Hematopoietic multipotent progenitor cell treated with erythropoietin and hydrocortisone succinate and interleukin-3 and kit ligand, for 8 days (in vitro differentiated cells): ENCODE measurements at places on chromosomes 4 and X.

DNA sequence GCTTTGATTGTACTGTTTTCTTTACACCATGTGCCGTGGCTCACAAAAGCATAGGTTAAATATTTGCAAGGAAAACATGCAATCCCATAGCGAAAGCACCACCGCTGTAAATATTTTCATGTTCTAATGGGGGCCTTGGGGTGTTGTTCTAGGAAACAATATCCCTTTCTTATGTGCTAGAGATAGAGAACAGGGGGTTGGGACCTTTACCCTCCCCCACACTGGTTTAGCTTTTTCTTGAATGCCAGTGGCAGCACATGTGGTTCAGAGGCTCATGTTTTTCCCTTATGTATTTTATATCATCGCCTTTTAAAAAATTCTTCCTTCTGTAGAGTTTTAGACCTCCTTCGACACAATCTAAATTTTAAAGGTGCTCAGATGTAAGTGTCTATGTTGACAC is 422.6 kb upstream of the TENM3 start:
- DNase-seq: no peak

GRCh38 chr4:102174719-102175189 is 170.5 kb downstream of the SLC39A8 start:
- DNase-seq: no peak

- no peak for DNase-seq
Observed at GRCh38 chrX:31838617-31839016, 766.8 kb upstream of the FTHL17 start.

- no peak for DNase-seq
Observed at GRCh38 chrX:3271834-3272186, 74.6 kb downstream of the MXRA5 start.

DNA sequence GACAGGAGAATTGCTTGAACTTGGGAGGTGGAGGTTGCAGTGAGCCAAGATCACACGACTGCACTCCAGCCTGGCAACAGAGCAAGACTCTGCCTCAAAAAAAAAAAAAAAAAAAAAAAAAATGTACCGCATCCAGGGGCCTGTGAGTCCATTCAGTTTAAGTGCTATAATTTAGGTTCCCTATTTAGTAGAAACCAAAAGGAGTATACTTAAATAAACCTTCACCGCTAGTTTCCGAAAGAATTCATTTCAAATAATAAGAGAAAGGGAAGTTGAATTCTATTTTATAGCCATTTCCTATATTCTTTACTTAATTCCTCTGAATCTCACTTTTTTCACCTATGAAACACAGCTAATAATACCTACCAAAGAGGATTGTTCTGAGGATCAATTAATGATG is 20.8 kb upstream of the LRBA start:
- no peak for DNase-seq

- DNase-seq: no peak
Observed at GRCh38 chr4:105179539-105180401, 33.1 kb downstream of the TET2 start.

- DNase-seq: no peak
Observed at GRCh38 chr4:30912098-30912714, 192.0 kb downstream of the PCDH7 start.

- DNase-seq: no peak
Observed at GRCh38 chr4:57051524-57051923, 58.7 kb downstream of the IGFBP7 start.

DNA sequence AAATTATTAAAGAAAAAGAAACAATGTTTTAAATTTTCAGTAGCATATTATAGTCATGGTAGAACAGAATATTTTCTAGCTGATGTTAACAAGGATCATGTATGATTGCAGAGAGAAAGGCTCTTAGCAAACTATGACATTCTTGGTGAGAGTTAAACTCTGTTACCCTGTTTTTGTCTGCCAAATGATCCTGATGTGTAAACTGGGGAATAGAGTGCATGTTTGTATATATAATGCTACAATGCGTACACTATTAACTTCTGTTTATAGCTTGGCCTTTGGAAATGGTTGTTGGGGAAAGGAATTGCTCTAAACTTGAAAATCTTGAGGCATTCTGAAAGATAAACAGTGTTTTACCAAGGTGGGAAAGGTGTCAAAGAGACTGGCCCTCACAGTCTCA is 292.7 kb downstream of the ARHGAP24 start:
- no peak for DNase-seq

- DNase-seq: no peak
Observed at GRCh38 chrX:134599184-134599914, 58.9 kb downstream of the PLAC1 start.

- no peak for DNase-seq
Observed at GRCh38 chr4:2721586-2721985, 34.5 kb downstream of the TNIP2 start.

DNA sequence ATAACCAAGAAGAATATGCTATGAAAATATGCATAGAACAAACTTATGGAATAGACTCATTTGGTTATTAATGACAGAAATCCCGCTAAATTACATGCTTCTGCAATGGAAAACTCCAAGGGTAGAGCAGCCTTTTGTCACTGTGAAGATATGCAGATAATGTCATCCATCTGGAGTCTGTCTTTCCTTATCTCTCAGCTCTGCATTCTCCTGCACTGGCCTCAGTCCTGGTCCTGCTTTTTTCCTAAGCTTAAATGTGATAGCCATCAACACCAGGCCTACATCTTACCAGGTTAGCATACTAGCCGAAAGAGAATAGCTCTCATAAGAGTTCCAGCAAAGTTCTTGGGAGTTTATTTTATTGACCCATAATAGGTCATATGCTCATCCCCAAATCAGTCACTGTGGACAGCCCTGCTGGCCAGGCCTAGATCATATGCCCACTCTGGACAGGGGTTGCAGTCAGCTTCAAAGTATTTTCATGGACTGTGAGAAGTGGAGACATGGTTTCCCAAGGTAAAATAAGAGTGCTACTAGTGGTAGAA is 86.5 kb upstream of the LEF1 start:
- DNase-seq: no peak

DNA sequence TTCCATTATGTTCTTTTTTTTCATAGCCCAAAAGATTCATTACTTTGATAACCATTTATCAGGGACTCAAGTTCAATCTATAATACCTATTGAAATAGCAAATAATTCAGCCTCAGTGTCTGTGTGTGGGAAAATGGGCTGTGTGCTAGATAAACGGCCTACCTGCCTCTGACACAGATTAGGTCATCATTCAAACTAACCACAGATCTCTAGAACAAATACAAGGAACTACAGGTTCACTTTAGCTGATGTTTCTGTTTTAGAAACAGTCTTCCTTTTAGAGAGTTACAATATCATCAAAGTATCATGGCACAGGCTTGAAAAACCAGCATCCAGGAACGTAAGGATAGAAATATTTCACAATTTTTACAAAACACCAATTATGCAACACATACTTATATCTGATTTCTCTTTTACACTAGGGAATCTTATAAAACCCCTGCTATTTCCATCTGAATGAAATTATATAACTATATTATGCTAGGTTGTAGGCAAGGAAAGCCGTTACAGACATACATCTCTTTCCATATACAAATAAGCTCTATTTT is 56.6 kb upstream of the MAB21L2 start:
- no peak for DNase-seq

- no peak for DNase-seq
Observed at GRCh38 chr4:17068891-17069290, 170.4 kb upstream of the LDB2 start.

DNA sequence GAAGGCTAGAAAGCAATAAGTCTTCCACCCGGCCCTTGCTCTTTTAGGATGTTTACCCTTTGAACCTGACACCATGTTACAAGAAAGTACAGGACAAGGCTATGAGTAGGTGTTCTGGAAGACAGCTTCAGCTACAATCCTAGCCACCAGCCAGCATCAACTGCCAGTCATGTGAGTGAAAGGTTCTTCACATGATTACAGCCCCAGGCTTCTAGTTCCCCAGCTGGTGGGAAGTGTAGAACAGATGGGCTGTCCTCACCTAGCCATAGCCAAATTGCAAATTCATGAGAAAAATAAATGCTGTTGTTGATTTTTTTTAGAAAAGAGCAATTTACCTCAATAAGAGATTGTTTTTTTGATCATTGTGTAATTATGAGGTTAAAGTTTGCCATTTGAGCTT is 60.8 kb downstream of the GRXCR1 start:
- DNase-seq: no peak

DNA sequence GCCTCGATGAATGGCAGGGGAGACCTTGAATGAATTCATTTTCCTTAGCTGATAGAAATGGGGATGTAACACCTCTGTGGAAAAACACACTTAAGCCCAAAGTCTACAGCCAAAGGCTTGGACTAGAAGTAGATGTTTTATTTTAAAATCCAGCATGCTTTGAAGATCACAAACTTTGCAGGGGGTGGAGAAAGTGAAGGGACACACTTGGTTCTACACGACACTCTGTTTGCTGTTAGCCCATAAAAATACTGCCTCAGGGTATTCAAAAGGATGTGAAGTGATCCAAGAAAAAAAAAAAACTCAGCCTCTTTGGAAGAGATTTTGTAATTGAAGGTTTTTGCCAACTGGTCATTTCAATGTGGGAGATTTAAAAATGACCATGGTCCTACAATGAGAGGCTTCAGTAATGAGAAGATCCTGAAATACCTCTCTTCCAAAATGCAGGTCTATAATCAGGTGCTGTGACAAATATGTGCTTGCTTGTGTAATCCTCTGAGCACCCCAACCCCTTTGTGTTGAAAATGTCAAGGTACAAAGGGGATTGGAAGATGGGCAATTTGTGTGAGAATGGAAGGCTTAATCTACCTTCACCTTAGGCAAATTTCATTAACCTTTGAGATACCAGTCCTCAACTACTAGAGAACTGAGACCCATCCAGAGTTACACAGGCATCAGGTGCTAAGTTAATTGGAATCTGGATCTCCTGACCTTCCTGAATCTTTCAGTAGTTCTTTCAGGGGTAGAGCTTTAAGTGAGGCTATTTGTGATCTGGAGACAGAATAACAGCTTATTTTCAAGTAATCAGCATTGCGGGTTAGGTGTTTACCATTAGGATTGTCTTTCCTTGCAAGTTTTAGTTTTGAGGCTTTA is 82.5 kb downstream of the HS6ST2 start:
- DNase-seq: no peak

- no peak for DNase-seq
Observed at GRCh38 chr4:21726255-21726815, 222.2 kb downstream of the KCNIP4 start.

GRCh38 chr4:36056136-36056535 is 188.2 kb downstream of the ARAP2 start:
- DNase-seq: no peak

DNA sequence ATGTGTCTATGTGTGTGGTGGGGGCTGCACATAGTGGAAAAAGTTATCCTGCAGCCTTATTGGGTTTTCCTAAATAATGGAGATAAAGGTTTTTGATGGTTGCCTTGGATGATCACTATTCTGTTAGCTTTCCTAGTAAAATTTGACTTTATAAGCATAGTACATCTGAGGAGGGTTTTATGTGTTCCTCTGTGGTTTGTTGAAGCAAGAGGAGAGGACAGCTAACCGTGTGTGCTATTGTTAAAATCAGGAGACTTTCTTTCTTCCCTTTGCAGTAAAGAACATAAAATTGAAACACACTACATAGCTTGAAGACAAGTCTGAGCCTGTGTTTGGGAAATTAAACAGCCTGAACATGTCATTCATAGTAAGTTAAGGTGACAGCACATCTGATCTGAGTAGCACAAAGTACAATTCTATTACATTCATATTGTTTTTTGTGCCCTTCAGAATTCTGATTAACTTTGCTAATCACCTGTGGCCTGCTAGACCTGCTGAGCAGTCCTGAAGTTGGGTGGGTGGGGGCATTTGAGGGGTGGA is 36.8 kb downstream of the C4orf51 start:
- DNase-seq: no peak

DNA sequence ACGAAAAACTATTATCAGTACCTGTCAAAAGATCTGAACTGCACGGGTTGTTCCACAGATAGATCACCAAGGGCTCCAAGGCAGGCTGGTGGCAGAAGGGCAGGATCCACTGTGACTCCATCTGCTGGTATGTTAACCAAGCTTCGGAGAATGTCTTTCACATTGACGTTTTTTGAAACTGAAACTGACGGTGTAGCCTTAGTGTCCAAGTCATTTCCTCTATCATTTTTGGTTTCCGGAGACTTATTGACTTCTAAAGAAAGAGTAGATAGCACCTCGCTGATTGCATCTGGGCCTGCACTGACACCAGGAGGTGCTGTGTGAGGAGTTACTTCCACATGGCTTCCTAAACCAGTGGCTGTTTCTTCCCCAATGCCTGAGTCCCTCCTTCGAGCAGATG is 186.9 kb downstream of the LRBA start:
- no peak for DNase-seq

DNA sequence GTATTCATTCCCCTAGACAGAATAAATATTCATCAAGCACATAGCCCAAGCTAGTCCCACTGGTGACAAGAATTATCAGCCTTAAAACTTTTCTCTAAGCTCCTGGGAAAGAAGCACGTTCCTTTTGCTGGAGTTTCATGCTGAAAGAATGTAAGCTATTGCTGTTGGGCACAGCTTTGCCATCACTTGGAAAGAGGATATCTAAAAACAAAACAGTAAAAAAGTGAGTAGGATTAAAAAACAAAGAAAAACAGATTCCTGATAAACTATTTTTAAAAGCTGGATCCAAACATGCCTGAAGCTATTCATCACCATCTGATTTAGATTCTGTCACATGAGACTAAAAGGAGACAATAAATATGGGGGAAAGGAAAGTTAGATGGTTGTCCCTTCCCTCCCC is 176.8 kb downstream of the SCFD2 start:
- DNase-seq: no peak

DNA sequence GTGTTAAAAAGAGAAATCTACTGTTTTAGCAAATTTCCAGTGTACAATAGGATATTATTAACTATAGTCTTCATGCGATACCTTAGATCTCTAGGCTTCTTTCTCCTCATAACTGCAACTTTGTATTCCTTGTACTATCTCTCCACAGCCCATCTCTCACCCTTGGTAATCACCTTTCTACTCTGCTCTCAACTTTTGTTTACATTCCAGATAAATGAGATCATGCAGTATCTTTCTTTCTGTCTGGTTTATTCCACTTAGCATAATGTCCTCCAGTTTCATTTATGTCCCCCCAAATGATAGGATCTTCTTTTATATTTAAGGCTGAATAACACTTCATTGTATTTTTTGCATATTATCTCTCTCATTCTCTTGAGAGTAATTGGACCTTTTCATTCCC is 165.5 kb downstream of the HS3ST1 start:
- DNase-seq: no peak

- DNase-seq: no peak
Observed at GRCh38 chrX:154719132-154719675, 31.7 kb downstream of the GAB3 start.

- peak; percentile 80 for DNase-seq
Observed at GRCh38 chr4:74133786-74134499, 24.0 kb upstream of the MTHFD2L start.

DNA sequence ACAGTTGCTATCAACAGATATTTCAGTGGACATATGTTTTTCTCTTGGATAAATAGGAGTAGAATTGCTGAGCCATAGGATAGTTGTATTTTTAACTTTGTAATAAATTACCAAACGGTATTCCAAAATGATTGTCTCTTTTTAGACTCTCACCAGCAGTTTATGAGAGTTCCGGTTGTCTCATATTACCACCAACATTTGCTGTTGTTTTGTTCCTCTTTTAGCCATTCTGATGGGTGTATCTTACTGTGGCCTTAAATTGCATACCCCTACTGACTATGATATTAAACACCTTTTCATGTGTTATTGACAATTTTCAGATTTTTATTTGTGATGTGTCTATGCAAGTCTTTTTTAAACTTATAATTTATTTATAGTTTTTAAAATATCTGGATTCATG is 39.7 kb downstream of the SNX25 start:
- no peak for DNase-seq

GRCh38 chrX:130190801-130191200 is 19.0 kb downstream of the RAB33A start:
- DNase-seq: no peak
